ENCODE measurements at places on chromosomes 3 and 15. TPM values are rescaled to one million over a fixed set of nuclear protein-coding genes. Genes with fewer than 3 reads are reported as not detected.

DNA sequence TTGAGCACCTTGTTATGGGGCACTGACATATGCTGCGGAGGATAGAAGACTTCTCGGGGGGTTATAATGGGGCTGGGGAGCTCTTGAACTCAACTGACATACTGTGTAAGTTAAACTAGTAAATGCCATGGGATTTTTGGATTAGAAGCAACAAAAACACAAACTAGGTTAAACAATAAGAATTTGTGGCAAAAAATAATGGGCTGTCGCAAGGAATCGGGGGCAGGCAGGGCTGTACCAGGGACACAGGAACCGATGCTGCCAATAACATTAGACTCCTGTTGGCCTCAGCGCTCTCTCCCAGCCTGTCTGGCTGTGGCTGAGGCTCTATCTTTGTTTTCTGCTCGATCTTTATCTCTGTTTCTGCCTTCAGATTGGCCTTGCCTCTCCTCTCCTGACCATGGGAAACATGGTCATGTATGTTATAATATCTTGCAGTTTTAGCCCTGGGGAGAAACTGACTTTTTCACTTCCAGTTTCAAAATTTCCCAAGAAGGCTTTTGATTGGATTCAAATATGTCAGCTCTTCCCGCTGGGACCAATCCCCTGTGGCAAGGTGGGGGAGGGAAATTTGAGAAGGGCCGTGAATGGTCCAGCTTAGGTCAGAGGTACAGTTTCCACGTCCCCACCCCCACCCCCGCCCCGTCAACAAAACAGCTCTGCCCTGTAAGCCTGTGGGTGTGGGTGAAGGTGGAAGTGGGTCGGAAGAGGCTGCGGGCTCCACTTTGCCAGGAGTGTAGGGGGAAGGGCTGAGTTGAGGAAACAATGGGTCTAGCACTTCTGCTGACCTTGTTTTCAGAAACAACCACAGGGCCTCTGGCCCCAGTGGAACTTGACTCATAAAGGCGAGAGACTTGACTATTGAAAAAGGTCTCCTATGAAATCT lies 161.1 kb upstream of the TBL1XR1 start:
- H3K36me3 ChIP-seq, result no peaks in the 10 kb centered on the region
- H3K4me1 ChIP-seq, result peaks cover 33% of the 10 kb centered on the region
- peak overlapping the region; percentile 47 for H3K4me3 ChIP-seq
- H3K27ac ChIP-seq, result peak overlapping the region; percentile 94
- H3K27me3 ChIP-seq, result no peaks in the 10 kb centered on the region

DNA sequence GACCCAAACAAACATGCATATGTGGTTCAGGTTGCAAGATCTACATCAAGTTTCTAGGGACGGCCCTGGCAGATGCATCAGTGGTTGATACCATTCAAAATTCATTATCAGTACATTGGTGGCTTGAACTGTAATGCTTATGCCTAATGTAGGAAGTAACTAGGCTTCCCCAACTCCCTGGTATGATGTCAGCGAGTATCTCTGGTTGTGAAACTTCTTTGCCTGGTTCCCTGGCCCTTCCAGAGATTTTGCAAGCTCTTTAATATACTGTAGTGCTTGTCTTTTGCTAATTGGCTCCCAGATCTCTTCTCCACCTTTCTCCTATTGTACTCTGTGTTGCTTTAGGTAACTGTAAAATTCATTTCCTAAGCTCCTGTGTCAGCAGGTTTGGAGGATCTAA lies 114.8 kb upstream of the RARB start:
- no peak for DNase-seq
- no peaks in the 10 kb centered on the region for H3K4me1 ChIP-seq
- H3K36me3 ChIP-seq, result no peaks in the 10 kb centered on the region
- no peak overlapping the region for H3K4me3 ChIP-seq
- H3K27ac ChIP-seq, result no peak overlapping the region

Gene NEK10
- 4.1 TPM for total RNA-seq

GRCh38 chr3:194869482-194870169 lies 183.9 kb downstream of the FAM43A start:
- no peaks in the 10 kb centered on the region for H3K27me3 ChIP-seq
- no peak overlapping the region for H3K4me3 ChIP-seq
- no peak overlapping the region for H3K27ac ChIP-seq
- no peak for DNase-seq
- H3K36me3 ChIP-seq, result no peaks in the 10 kb centered on the region
- H3K4me1 ChIP-seq, result no peaks in the 10 kb centered on the region

Gene NTRK3
- 25.5 TPM for total RNA-seq

DNA sequence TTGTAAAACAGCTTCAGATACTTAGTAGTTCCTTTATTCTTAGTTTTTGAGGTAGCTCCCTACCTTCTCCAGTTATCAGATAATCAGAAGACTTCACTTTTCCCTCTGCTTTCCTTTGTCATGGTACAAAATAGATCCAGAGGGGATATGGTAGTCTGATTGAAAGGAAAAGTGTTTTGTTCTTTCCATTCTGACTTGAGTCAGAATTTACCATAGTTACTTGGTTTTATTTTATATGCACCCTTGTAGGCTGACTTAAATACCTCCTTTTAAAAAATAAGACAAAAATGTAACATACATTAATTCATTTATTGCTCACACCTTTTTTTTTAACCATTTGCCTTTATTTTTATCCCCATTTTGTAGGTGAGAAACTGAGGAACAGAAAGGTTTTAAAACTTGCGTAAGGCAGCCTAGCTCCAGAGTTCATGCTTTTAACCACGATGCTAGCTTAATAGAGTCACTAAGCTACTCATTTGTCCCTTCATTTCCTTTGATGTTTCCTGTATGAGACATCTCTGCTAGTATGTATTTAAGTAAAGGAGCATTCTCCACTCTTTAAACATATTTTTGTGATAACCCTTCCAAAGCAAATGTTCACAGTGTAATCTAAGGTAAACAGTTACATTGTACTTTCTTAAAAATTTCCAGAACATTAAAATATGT lies 187.5 kb downstream of the KLHL25 start:
- H3K4me1 ChIP-seq, result no peaks in the 10 kb centered on the region
- H3K27ac ChIP-seq, result no peak overlapping the region
- no peaks in the 10 kb centered on the region for H3K27me3 ChIP-seq
- no peak for DNase-seq

Gene PARP3
- 28.5 TPM for total RNA-seq

DNA sequence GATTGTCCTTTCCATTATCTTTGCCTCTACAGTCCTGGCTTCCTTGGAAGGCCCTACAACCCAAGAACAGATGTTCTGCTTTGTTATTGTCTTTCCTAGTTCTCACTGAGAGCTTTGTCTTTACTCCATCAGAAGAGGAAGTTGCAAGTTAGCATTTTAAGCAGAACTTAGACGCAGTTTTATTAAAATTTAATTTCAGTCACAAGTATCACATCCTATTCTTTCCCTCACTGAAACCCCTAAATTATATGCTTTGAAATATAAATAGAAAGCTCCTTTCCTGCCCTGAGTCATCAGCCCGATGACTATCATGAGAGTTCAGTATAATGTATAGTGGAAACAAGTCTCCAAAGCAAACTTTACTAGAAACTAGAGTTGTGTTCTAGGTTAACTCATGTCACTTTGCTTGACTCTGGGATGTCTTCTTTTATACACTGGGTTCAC lies 291.2 kb upstream of the RBMS3 start:
- no peaks in the 10 kb centered on the region for H3K4me1 ChIP-seq
- H3K27ac ChIP-seq, result no peak overlapping the region
- H3K27me3 ChIP-seq, result no peaks in the 10 kb centered on the region
- no peaks in the 10 kb centered on the region for H3K36me3 ChIP-seq
- DNase-seq, result no peak
- no peak overlapping the region for H3K4me3 ChIP-seq

Gene SNTN
- total RNA-seq, result not detected

Gene ALDH1L1
- total RNA-seq, result 60.0 TPM

GRCh38 chr3:12303993-12304392 lies 15.1 kb downstream of the PPARG start:
- no peak for DNase-seq
- no peaks in the 10 kb centered on the region for H3K36me3 ChIP-seq
- H3K4me3 ChIP-seq, result no peak overlapping the region
- peaks cover 6% of the 10 kb centered on the region for H3K4me1 ChIP-seq

- H3K27ac ChIP-seq, result no peak overlapping the region
- no peak overlapping the region for H3K4me3 ChIP-seq
- H3K36me3 ChIP-seq, result no peaks in the 10 kb centered on the region
- H3K4me1 ChIP-seq, result no peaks in the 10 kb centered on the region
Measured at GRCh38 chr3:135349254-135349948, 554.3 kb downstream of the EPHB1 start.

- H3K27ac ChIP-seq, result no peak overlapping the region
- H3K27me3 ChIP-seq, result no peaks in the 10 kb centered on the region
- DNase-seq, result no peak
- H3K4me1 ChIP-seq, result no peaks in the 10 kb centered on the region
- no peaks in the 10 kb centered on the region for H3K36me3 ChIP-seq
Measured at GRCh38 chr15:84836844-84837243, 19.7 kb downstream of the ALPK3 start.

Gene MCF2L2
- 1.7 TPM for total RNA-seq

DNA sequence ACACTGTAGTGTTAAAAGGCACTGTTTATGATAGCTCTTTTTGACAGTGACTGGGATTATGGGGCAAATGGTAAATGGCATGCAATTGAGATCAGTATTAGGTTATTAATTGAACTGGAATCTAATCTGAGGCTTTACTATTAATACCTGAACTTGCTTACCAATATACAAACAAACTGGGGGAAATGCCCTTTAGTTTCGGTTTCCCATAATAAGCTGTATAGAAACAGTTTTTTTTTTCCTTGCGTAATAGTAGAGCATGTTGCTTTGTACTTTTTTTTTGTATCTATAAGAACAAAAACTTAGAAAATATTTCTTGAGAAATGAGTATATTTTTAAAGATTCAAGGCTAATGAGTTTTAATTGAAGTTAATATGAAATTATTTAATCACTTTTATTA lies 95.0 kb downstream of the FNDC3B start:
- H3K4me3 ChIP-seq, result no peak overlapping the region
- no peaks in the 10 kb centered on the region for H3K36me3 ChIP-seq
- H3K27ac ChIP-seq, result peak overlapping the region; percentile 5
- H3K4me1 ChIP-seq, result no peaks in the 10 kb centered on the region

Gene GPR27
- total RNA-seq, result 17.9 TPM

- no peaks in the 10 kb centered on the region for H3K4me1 ChIP-seq
- H3K27ac ChIP-seq, result no peak overlapping the region
- no peak for DNase-seq
- no peaks in the 10 kb centered on the region for H3K36me3 ChIP-seq
- no peak overlapping the region for H3K4me3 ChIP-seq
Measured at GRCh38 chr3:125428216-125428830, 53.2 kb upstream of the ZNF148 start.

GRCh38 chr3:96813820-96814650 lies at the start of gene EPHA6:
TSS of gene EPHA6 (plus strand) at chr3:96814594.
- H3K36me3 ChIP-seq, result no peaks in the 10 kb centered on the region
- peaks cover 7% of the 10 kb centered on the region for H3K4me1 ChIP-seq
- H3K27ac ChIP-seq, result no peak within 1 kb of the TSS
- H3K4me3 ChIP-seq, result peak within 1 kb of the TSS; percentile 28
- peaks cover 6% of the 10 kb centered on the region for H3K27me3 ChIP-seq

Gene PCYT1A
- 57.6 TPM for total RNA-seq

DNA sequence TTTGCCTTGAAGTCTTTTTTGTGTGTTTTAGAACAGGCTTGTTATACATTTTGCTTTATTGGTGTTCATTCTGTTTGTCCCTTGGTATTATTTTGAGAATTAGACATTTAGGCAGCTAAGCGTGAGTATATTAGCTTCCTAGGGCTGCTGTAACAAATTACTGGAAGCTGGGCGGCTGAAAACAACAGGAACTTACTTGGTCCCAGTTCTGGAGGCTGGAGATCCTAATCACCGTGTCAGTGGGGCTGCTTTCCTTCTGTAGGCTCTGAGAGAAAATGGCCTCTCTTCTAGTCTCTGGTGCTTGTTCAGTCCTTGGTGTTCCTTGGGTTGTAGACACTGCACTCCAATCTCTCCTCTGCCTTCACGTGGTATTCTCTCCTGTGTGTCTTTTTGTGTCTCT lies 142.3 kb downstream of the KLHL25 start:
- H3K4me1 ChIP-seq, result no peaks in the 10 kb centered on the region
- DNase-seq, result no peak
- H3K27ac ChIP-seq, result no peak overlapping the region
- peaks cover 12% of the 10 kb centered on the region for H3K36me3 ChIP-seq
- no peaks in the 10 kb centered on the region for H3K27me3 ChIP-seq
- no peak overlapping the region for H3K4me3 ChIP-seq

Gene CKMT1A
- 15.1 TPM for total RNA-seq

- no peak for DNase-seq
- no peak overlapping the region for H3K4me3 ChIP-seq
- H3K27me3 ChIP-seq, result no peaks in the 10 kb centered on the region
- no peaks in the 10 kb centered on the region for H3K4me1 ChIP-seq
- H3K36me3 ChIP-seq, result no peaks in the 10 kb centered on the region
Measured at GRCh38 chr3:114272271-114272670, 21.6 kb upstream of the TIGIT start.

DNA sequence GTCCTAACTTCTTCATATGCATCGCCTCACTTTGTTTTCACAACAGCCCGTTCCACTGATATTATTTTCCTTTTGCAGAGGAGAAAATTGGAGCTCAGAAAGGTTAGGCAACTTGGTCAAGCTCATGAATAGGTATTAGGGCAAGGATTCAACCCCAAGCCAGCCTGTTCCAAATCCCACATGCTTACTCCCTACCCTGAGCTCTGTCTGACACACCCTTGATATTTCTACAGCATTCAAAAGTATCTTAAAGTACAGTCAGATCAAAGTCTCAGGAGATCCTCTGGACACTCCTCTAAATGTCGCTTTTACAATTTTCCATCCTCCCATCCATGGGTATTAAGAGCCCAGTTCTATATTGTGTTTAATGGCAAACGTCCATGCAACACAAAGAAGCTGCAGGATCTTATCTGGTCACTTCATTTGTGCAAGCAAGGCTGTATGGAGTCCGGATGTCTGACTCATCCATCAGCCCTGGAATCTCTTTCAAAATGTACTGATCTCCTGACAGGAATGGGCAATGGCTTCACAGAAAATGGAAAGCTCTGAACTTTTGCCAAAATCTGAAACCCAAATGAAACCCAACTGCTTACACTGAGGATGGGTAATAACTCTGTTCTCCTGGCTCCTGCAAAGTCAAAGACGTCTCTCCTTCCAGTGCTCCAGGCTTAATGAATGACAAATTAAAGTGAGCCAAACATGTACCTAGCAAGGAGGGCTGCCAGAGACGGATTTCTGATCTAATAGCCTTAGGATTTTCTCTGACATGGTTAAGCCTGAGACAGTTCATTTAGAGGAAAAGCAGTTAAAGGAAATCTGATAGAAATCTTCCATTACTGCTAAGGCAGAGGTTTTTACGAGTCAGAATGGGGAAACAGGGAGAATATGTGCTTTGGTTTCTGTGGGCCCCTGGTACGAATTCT lies 230.9 kb upstream of the RORA start:
- H3K27me3 ChIP-seq, result no peaks in the 10 kb centered on the region
- H3K4me3 ChIP-seq, result no peak overlapping the region
- no peaks in the 10 kb centered on the region for H3K4me1 ChIP-seq
- DNase-seq, result no peak
- no peak overlapping the region for H3K27ac ChIP-seq
